GDM1 (cell line): ENCODE measurements at places on chromosomes 6 and 20.

DNA sequence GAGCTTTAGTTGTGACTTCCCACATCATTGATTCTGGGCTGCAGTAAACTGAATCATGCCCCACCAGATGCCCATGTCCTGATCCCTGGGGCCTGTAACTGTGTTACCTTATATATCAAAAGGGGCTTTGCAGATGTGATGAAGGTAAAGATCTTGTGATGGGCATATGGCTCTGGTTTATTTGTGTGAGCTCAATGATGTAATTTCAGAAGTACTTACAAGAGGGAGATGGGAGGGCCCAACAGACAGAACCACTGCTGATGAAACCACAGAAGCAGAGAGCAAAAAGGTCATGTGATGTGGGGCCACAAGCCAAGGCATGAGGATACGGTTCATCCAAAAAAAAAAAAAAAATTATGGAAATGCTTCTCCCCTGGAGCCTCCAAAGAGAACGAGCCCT lies 118.7 kb downstream of the TOX2 start:
- DNase-seq: no peak

DNA sequence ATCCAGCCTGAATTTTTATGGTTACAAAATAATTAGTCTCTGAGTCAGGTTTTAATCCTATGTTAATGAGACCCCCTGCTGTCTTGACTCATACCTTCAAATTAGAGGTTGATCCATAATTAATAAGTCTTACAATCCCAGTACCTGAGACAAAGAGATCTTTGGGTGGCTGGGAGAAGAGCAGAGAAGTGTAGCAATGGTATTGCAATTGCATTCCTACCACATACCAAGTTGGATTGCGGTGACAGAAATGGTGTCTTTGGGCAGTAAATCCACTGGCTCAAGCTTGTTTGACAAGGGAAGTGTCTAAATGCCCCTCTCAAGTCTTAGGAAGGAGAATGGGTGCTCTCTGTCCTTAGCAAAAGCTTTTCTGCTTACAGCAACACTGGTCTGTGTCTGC lies 150.4 kb downstream of the BTBD3 start:
- DNase-seq: no peak

DNA sequence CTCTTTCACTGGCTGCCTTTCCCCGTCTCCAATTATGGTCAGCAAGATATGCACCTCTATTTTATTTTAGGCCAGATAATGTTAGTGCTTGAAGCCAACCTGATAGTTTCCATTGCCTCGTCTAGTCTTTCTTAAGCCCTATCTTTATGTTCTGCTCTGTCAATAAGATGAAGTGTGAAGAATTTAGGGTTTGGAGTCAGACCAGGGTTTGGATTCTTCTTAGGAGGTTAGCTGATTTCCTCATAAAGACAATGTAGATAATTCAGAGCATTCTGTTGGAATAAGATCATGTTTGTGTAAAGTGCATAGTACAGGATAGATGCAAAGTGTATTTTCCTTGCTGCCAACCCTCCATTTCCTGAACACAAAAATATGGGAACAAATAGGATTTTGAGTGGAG lies 43.8 kb downstream of the PKIB start:
- no peak for DNase-seq

DNA sequence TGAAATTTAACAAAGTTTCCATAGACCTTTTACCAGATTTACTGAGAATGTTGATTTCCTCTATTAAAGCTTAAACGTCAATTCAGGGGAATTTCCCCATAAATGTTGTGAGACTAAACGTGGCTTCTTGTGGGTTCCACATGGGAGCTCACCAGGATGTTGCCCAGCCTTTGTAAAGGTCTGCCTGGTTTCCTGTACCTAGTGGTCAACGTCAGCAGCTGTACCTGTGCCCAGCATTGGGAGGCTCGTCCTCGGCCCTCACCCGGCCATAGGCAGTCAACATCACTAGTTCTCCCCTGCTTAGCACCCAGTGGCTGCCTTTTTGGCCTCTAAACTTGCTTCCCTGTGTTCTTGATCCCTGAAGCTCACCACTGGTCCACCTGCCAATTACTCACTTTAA lies 22.1 kb upstream of the CD83 start:
- DNase-seq: no peak

DNA sequence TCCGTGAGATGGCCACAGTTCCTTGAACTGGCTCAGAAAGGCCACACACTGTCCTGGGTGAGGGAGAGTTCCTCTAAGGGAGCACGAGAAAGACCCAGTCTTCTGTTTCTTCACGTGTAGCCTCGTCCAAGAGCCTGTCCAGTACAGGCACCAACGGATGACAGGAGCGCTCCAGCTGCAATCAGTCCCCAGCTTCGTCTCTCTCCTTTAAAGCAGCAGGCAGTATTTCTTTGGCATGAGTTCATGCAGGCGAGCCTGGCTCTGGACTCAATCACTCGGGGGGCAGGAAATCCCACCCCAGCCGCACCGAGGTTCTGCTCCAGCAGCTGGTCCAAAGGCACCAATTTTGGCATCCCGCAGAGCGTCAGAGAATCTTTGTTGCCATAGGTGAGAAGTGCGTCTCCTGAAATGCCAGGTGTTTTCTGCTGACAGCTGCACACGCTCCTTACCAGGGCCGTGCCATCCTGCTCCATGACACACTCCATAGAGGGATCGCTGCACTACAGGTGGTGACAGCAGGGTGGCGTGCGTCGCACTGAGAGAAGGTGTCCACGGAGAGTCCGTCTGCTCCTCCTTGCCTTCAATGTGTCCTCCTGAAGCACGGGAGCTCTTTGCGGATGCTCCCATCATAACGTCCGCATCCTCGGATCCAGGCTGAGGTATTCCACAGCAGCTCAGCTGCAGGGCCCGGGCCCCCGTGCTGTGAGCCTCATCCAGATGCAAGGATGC lies 59.6 kb upstream of the AFDN start:
- no peak for DNase-seq

DNA sequence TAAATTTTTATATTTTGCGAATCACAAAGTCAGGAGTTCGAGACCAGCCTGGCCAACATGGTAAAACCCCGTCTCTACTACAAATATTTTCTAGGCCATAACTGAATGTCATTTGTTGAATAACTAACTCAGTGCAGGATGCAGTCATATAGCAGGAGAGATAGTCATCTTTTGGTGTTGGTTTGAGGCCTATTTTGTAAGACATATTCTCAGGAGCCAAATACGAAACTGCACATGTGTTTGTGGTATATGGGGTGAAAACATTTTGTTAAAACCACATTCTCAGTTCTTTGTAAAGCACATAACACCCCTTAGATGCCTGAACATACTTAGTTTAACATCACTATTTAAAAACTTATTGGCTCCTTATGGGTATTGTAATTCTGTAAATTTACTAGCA lies 4.7 kb upstream of the ENPP5 start:
- no peak for DNase-seq

DNA sequence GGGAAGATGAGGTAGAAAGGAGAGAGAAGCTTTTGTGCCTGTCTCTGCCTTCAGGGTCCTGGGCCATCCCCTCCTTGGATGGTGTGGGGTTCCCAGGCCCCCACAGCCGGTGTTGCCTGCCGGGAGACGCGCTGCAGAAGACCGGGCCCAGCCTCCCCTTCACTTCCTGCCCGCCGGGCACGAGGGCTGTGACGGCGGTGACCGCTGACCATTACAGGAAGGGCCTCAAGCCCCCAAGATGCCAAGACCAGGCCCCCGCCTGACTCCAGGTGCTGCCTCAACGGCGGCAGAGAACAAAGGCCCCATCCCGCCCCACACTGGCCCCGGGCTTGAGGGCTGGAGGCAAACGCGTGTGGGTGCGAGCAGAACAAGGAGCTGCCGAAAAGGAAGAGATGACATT lies 38.2 kb downstream of the ZBTB46 start:
- no peak for DNase-seq

DNA sequence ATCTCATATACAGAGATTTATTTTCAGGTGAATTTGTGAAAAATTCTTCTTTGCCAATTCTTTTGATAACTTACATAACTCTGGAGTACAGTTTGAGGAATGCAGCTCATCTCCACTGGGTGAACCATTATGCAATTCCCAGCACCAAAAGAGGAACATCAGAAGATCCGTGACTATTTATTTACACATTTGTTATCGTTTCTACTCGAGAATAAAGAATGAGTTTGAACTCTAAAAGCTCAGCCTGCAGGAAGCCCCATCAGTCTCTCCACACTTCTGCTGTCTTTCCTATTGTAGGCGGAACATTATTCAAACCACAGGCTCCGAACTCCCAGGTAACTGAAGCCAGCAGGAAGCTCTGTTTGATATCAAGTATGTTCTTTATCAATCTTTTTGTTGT lies 95.9 kb upstream of the IFNGR1 start:
- DNase-seq: no peak

- DNase-seq: no peak
Observed at GRCh38 chr6:150633486-150633834, 33.8 kb downstream of the PLEKHG1 start.

DNA sequence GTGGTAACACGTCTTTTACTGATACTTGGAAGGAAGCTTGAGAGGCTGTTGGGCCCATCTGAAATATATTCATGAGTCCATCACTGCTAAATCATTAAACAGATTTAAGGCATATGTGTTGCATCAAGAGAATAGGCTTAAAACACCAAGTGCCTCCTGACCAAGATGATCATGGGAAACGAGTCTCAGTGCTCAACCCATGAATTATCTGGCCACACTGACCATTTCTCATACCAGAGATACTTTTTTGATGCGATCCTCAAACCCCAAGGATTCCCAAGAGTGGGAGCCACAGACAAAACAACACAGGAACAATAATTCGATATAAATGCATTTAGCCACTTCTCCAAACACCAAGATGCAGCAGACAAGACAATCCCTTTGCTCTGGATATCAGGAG lies 17.2 kb downstream of the HEY2 start:
- DNase-seq: no peak

DNA sequence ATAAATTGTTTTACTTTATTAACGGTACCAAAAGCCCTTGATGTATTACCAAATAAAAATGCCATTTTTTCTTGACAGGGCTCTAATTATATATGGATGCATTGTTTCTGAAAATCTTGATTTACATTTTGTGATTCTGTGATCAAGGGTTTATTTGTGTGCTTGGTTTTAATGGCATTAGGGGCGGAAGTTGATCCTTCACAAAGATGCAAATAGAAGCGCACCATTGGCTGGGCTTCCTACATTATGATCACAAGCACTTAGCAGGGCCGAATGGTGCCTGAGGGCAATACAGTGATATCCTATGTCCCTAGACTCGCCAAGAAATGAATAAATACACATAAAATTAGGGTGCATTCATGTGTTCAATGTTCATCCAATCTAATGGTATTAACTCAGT lies 172.9 kb upstream of the UST start:
- DNase-seq: no peak

- peak; percentile 68 for DNase-seq
Observed at GRCh38 chr6:7145885-7146828, 38.4 kb downstream of the RREB1 start.

GRCh38 chr6:53906103-53906502 lies 111.3 kb downstream of the LRRC1 start:
- no peak for DNase-seq
